ENCODE measurements at places on chromosomes 11 and 22.

DNA sequence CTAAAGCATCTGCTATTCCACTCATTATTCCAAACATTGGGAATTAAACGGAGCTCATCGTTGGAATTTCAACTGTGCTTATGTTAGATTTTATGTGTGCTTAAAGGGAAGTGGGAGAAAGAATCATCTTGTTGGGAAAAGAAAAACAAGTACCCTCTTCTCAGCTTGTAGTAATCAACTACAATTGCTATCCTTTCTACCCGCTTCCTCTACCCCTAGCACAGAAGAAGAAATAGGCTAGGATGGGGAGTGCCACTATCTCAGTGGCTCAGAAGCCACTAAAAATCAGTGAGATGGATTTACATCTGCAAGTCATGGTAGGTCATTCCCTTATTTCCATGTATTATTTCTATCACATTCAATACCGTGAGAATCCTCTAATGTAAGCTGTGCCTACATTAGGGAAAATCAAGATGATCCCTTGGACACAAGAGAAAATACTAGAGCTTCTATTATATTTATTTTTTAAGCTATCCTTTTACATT lies 97.9 kb upstream of the CD44 start:
- no peak for DNase-seq

DNA sequence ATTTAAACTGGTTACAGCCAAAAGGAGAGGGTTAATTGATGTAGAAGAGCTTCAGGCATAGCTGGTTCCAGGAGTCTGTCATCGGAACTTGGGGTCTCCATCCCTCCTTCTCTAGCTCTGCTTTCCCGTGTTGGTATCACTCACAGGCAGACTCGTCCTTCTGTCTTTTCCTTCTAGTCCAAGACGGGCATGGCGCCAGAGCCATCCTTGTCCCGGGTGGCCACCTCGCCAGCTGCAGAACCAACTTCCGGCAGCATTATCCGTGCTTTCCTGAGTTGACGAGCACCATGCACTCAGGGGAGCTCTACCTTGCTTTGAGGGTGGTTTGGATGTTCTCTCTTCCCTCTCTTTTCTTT lies 14.7 kb downstream of the LINC01488 start:
- DNase-seq: no peak

- no peak for DNase-seq
Measured at GRCh38 chr11:16226245-16226644, 130.1 kb downstream of the SOX6 start.

GRCh38 chr22:44483878-44484277 lies 14.2 kb downstream of the RTL6 start:
- DNase-seq: no peak

DNA sequence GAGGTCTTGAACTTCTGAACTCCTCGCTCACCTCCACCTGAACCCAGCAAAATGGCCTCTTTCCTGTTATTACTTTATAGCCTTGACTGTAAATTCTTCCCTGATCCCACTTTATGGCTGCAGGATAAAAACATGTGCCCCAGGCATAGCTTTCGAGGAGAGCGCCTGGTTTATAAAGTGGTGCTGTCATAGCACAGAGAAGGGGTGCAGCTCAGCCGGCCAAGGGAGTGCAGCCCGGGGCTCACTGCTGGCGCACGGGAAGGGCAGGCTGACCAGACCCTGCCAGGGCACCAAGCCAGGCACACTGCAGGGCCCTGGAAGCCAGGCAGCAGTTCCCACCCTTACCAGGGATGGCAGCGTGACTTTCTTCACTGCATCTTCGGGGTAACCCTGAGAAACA lies 50.9 kb downstream of the ISX start:
- no peak for DNase-seq

All from omental fat pad (tissue), 4 donors.